ENCODE measurements at places on chromosomes 5 and 9.

- no peak for DNase-seq
Observed at GRCh38 chr9:95055851-95056551, 261.5 kb downstream of the FANCC start.

DNA sequence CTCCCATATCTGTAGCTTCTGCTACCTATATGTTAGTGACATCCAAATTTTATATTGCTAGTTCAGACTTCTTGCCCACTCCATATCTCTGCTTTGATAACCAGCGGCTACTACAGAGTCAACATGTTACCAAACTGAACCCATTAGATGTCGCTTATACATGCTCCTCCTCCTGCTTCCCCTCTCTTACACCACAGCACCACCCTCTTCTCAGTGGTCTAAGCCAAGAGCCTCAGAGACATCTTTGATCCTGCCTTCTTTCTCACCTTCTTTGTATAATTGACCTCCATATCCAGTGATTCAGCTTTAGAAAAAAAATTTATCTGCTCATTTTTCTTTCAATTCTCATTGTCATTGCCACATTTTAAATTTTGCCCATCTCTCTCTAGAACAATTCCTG lies 408.2 kb upstream of the TLE4 start:
- no peak for DNase-seq

DNA sequence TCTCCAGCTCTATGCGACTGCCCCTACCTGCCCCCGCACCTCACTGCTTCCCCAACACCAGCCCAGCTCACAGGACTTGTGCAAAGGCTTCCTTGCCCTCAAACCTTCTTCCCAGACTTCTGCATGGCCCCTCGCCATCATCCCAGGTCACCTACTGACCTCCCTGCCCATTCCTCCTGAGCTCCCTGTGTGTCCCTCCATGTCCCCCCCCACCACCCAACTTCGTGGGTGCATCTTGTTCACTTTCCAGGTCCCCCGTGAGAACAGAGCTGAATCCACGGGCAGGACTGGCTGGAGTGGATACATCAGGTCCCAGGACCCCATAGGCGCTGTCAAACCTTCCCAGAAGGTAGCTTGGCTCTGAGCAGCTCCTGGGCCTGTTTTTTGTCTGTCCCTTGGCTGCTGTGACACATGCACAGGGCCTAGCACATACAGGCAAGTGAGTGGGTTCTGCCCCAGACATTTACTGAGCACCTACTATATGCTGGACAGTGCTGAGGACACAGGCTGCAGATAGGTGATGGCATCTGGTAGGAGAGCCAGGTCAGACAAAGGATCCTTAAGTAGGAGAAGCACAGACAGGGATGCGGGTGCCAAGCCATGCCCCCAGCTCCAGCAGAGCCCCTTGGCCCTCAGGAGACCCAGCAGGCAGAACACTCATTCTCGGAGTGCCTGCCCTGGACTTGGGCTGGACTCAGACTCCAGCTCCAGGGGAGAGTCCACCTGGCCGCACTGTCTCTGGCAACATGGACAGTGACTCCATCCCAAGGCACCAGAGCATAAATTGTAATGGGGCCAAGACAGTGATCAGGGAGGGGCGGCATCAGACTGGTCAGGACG lies 15.0 kb downstream of the NINJ1 start:
- DNase-seq, result no peak

DNA sequence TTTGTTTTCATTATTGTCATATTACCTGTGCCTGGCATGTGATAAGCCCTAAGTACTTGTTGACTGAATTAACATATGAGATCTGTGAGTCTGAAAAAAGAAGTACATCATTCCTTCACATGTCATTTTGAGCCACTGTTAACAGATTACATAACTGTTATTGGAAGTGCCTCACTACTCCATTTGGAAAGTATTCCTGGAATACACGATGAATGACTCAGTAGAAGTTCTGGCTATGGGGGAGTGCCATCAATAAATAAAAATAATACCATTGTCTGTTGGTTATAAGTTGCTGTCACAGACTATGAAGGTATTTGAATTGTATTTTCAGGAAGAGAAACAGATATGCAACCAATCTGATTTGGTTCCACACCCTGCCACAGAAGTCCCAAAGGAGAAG lies 12.9 kb downstream of the NIPSNAP3B start:
- DNase-seq, result no peak

GRCh38 chr9:97501972-97502221 lies 431 bp downstream of the TMOD1 start:
- DNase-seq, result no peak

DNA sequence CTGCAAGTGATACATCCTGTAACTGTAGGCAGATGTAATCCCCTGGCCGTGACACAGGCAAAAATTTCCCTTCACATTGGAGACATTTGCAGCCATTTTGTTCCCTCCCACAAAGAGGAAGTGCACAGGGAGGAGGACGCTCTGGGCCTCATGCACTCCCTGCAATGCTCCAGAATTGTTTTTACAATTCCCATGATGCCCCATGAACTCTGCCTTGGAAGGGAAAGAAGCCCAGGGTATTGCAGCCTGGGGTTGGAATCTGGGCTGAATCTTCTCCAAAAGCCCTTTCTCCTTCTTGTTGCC lies 491.7 kb downstream of the CCDC171 start:
- no peak for DNase-seq

GRCh38 chr5:135660826-135661575 lies 82.2 kb upstream of the CXCL14 start:
- DNase-seq, result no peak

DNA sequence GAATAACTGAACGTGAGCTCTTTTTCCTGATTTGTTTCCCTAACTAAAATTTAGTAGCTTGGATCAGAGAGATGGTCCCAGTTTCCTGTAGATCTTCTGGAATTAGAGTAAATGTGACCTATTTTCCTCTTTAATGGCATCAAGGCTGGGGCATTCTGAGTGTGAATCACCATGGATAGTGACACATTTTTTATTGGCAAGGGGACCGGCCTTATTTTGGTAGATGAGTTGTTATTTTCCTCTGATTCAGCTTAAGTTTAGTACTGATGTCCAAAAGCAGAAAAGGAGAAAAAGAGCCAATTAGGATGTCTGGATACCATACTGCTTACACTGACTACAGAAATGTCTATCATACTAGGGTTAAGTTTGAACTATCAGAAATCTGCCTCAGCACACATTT lies 68.1 kb downstream of the RNF38 start:
- DNase-seq, result no peak

DNA sequence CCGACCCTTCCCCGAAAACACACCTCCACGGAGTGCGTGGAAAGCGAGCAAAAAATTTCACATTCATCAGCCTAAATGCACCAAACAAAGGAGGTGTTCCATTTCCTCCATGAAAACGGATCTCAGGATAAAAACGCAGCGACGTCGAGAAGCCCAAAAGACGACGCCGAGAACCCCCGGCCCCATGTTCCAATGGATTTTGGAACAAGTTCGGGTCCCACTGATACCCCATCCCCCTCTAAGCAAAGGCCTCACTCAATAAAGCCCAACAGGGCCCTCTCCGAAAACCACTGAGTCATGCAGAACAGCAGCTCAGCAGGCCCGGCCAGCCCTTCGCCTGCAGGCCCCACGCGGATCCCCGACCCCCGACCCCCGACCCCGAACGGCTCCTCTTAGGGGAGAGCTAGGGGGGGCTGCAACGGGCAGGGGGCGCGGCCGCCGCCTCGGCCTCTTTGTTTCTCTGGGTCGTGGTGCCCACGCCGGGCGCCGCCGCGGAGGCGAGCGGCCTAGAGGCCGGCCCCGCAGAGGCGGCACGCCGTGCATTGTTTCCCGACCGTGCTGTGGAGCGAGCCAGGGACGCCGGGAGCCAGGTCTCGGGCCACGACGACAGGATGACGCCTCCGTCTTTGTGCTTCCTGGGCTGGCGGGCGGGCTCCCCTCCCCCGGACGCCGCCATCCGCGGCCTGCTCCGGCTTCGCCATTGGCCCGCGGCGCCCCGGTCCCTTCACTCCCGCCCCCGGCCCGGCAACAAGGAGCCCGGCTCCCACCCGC lies 915 bp downstream of the ZFAND5 start:
- DNase-seq, result peak; percentile 66

DNA sequence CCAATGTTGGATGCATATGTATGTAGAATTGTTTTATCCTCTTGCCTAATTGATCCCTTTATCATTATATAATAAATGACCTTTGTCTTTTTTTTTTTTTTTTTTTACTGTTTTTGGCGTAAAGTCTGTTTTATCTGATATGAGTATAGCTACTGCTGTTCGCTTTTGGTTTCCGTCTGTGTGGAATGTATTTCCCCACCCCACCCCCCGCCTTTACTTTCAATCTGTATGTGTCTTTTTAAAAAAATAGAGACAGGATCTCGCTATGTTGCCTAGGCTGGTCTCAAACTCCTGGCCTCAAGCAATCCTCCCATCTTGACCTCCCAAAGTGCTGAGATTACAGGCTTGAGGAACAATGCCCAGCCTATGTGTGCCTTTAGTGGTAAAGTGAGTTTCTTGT lies 11.3 kb downstream of the AHRR start:
- DNase-seq, result no peak

- DNase-seq, result no peak
Observed at GRCh38 chr5:122401976-122402725, 90.1 kb downstream of the SNCAIP start.

DNA sequence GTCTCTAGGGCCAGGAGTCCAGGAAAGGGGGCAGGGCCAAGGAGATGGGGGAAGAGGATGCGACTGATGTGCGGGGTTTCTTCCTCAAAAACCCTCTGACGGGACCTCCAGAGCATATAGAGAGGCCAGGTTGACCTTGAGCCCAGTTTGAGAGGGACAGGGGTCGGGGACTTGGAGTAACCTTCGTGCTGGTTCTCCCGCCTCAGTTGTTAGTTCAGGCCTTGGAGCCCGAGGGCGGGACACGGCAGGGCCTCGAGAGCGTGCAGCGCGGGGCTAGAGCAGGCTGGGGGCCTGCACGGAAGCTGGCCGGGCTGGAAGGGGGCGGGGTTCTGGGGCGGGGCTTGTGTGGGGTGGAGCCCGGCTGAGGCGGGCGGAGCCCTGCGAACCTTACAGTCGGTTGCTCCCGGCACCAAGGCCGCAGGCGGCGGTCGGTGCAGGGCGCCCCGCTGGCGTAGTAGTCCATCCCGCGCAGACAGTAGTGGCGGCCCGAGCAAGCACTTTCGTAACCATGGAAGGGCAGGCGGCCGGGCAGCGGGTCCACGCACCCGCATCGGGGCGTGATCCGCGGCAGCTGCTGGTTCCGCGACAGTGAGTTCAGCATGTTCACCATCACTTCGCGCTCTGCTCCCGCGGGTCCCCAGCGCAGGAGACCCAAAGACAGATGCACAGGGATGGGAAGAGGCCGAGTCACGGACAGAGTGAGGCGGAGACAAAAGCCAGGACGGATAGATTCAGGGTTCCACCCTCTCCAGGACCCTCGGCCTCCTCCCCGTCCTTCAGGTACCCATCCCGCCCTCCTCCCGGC lies 4.0 kb upstream of the MYORG start:
- peak; percentile 76 for DNase-seq

- DNase-seq, result no peak
Observed at GRCh38 chr5:138651767-138652117, 76.5 kb upstream of the HSPA9 start.

DNA sequence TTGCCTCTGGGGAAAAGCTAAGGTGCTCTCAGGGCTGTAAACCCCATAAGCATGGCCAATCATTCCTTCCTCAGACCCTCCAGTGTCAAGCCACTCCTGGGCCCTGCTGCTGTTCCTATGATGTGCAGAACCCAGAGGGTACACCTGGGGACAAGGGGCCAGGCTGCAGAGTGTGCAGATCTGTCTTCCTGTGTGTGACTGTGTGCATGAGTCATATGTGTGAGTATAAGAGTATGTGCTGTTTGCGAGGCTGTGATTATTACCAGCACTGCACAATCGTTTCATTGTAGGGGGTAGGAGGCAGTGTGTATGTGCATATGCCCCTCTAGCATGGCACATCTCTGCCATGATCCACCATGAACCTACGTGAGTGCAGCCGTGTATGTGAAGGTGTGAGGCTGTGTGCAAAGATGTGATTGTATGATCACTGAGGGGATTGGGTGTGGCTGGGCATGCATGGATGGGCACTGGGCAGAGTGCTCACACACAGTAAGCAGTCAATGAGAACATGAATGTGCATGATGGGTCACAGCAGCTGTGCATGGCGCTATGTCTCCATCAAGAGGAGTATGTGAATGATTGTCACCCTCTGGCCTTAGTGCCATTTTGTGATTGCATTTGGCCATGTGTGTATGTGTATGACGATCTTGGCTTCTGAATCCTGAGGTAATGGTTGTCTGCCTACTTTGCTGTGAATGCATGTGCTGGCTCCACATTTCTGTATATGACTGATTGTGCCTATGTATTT lies 2.4 kb upstream of the OR1K1 start:
- DNase-seq, result no peak

- DNase-seq, result no peak
Observed at GRCh38 chr5:148454576-148454975, 70.8 kb downstream of the FBXO38 start.

GRCh38 chr9:15352306-15352705 lies 45.3 kb upstream of the TTC39B start:
- DNase-seq, result no peak

GRCh38 chr5:168073991-168074800 lies 217.2 kb upstream of the WWC1 start:
- no peak for DNase-seq

DNA sequence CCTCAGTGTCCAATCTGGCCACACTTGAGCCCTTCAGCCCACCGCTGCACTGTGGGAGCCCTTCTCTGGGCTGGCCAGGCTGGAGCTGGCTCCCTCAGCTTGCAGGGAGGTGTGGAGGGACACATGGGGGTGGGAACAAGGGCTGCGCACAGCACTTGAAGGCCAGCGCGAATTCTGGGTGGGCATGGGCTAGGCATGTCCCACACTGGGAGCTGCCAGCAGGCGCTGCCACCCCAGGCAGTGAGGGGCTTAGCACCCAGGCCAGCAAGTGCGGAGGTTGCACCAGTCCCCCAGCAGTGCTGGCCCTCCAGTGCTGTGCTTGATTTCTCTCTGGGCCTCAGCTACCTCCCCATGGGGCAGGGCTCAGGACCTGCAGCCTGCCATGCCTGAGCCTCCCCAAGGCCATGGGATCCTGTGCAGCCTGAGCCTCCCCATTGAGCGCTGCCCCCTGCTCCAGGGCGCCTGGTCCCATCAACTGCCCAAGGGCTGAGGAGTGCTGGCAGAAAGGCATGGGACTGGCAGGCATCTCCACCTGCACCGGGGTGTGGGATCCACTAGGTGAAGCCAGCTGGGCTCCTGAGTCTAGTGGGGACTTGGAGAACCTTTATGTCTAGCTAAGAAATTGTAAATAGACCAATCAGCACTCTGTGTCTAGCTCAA lies 148.2 kb downstream of the EMB start:
- no peak for DNase-seq

DNA sequence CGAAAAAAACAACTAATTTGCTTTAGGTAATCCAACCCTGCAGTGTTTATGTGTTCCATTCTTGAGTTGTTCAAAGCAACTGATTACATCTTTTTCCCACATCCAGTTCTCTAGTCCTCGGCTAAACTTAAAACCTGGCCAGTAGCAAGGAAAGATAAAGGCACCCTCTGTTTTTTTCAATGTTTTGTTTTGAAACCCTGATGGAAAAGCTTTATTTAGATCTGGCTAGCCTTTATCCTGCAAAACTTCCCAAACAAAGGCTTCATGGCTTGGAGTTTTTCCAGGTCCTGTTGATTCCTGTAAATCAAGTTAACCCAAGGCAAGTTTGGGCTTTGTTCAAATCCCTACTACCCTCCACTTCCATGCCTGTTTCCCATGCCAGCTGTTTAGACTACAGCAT lies 105.1 kb downstream of the CEMIP2 start:
- DNase-seq, result no peak
